ENCODE measurements at places on chromosomes 6 and 20.
A peak's percentile ranks its signal among the peaks of the same experiment; 100 is the strongest.

- no peak for DNase-seq
- no peaks in the 10 kb centered on the region for H3K36me3 ChIP-seq
- no peaks in the 10 kb centered on the region for H3K4me1 ChIP-seq
- no peak overlapping the region for H3K27ac ChIP-seq
- peaks cover 8% of the 10 kb centered on the region for H3K27me3 ChIP-seq
Measured at GRCh38 chr20:63309261-63310071, 16.5 kb downstream of the COL20A1 start.

GRCh38 chr6:122339661-122340060 is 59.8 kb upstream of the HSF2 start:
- H3K27ac ChIP-seq, result no peak overlapping the region
- H3K36me3 ChIP-seq, result no peaks in the 10 kb centered on the region
- H3K27me3 ChIP-seq, result no peaks in the 10 kb centered on the region

DNA sequence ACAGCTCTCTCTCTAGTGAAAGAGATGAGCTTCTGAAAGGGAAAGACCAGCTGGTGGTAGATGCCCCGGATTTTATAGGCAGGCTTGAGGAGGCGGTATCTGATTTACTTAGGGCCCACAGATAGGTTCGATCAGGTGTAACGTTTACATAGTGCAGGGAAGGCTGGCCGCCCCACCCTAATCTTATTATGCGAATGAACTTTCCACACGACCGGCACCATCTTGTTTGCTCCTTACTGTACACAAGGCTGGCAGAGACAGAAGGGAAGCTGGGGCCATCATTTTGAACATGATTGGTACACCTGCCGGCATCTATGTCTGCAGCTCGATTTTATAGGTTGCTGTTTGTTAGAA is 212.0 kb upstream of the JARID2 start:
- H3K27me3 ChIP-seq, result no peaks in the 10 kb centered on the region
- no peaks in the 10 kb centered on the region for H3K4me1 ChIP-seq
- no peak overlapping the region for H3K27ac ChIP-seq
- H3K4me3 ChIP-seq, result no peak overlapping the region
- no peaks in the 10 kb centered on the region for H3K36me3 ChIP-seq
- no peak for DNase-seq

DNA sequence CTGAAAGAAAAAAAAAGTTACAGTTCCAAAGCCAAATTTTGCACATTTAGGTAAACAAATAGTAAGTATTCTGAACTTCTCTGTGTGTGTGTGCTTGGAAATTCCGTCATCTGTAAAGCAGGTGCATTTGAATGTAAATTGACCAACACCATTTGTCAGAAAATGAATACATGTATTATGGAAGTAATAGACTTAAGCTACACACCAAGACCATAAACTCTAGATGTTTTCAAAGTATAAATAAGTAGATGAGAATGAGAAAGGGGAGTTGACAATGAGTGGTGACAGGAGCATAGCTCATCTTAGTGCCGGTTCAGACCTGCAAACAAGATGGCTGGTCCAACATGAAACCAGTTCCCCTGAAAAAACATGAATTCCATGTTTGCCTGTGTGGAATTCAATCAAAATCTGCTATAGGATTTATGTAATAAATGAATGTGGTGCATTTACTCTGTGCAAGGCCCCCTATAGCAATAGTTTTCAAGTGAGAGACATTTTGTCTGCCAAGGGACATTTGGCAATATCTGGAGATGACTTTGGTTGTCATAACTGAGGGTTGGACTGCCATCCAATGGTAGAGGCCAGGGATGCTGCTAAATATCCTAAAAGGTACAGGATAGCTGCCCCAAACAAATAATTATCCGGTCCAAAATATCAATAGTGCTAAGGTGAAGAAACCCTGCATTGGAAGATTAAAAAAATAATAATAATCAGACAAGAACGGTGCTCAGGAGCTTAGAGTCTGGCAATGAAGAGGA is 11.0 kb upstream of the FILIP1 start:
- no peaks in the 10 kb centered on the region for H3K4me1 ChIP-seq
- DNase-seq, result no peak
- no peaks in the 10 kb centered on the region for H3K27me3 ChIP-seq
- H3K4me3 ChIP-seq, result no peak overlapping the region
- H3K27ac ChIP-seq, result no peak overlapping the region

GRCh38 chr20:2131366-2131765 is 29.7 kb downstream of the STK35 start:
- H3K27ac ChIP-seq, result peak overlapping the region; percentile 85
- H3K4me1 ChIP-seq, result peaks cover 37% of the 10 kb centered on the region
- peak; percentile 81 for DNase-seq
- no peak overlapping the region for H3K4me3 ChIP-seq
- no peaks in the 10 kb centered on the region for H3K36me3 ChIP-seq

Data from astrocyte (in vitro differentiated cells and primary cell).